Caco-2 (cell line): ENCODE measurements at places on chromosomes 5 and 9.

DNA sequence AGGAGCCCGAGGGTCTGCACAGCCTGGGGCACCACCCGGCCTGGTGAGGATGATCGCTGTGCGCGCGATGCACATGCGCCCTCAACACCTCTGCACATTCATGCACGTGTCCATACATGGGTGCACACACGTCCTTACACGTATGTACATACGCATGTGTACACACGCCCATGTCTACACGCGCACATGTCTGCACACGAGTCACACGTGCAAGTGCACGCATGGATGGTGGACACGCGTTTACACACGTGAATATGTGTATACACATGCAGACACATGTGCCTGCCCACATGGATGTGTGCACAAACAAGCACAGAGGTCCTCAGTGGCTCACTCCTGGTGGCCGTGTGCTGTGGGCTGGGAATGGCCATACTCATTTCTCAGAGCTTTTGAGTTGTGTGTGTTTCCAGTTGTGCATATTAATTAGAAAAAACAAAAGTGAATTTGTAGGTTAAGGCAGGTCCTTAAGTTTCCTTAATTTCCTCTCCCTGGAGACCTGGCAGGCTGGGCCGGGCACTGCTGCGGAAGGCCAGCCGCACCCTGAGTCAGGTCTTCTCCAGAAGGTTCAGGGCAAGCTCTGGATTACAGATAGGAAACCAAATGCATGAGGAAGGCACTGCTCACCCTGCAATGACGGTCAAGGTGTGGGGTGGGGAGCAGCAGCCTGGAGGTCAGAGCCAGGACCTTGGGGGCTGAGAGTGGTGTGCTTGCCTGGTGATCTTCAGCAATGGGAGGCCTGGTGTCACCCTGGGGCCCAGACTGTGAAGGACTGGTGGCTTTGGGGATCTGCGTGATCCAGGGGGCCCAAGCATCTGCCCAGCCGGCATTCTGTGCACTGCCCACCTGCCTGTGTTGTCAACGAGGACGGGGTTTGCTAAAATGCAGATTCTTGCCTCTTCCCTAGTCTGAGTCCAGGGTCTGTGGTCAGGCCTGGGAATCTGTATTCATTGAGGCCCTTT, 1.3 kb upstream of the RNU6ATAC start:
- DNase-seq = peak; percentile 43

DNA sequence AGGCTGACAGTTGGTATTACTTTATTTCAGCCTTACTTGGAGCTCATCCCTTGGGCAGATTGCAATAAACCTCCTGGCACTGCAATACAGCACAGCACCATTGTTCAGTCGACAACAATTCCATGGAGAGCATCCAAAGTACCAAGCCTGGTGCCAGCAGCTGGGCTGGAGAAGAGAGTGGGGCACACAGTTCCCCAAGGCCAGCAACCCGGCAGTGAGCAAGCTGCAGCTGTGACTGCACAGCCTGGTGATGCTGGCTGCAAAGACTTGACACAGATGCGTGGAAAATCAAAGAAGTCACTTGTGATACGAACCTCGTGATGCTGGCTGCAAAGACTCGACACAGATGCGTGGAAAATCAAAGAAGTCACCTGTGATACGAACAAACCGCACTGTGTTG, 125.4 kb downstream of the ATPSCKMT start:
- no peak for DNase-seq

GRCh38 chr5:154371687-154372086, 74.1 kb upstream of the SAP30L start:
- DNase-seq = no peak

GRCh38 chr5:32276173-32276853, 36.4 kb downstream of the MTMR12 start:
- DNase-seq = no peak

DNA sequence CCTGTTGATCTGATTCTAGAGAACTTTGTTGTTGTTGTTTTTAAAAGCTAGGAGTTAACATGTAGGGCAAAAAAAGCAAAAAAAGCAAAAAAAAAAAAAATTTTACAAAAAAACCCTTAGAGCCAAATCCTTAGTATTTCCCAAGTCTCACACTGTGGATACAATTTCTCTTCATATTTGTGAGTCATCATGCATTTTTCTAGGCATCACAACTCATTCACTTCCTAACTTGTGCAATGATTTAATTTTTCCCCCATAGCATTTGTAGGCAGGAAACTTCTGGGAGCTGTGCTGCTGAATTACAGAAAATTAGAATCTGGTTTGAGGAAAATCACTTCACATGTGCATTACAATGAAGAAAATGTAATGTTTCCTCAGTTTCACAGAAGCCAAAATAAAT, 91.9 kb downstream of the MARCHF3 start:
- DNase-seq = no peak

- no peak for DNase-seq
These were observed 318.4 kb upstream of the RIOK2 start for GRCh38 chr5:97501286-97501964.

DNA sequence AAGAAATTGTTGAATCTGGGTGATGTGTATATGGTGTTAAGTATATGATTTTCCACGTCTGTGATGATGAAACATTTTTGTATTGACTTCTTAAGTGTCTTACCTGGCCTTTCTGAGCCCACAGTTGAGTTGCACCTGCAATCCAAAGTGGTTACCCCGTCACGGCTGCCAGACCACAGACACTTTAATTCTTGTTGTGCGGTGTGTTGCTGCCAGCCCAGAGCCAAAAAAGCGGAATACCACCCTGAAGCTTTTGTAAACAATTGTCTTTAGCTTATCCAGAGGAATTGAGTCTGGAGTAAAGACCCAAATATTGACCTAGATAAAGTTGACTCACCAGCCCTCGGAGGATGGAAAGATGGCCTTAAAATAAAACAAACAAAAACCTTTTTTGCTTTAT, 35.1 kb downstream of the MTAP start:
- DNase-seq = no peak

GRCh38 chr9:109379513-109379912, 58.7 kb upstream of the EPB41L4B start:
- DNase-seq = no peak

GRCh38 chr5:151534350-151534749, 56.8 kb downstream of the FAT2 start:
- no peak for DNase-seq

GRCh38 chr5:27908341-27908740, 870.0 kb upstream of the CDH9 start:
- no peak for DNase-seq

GRCh38 chr5:10903786-10904560, 142.9 kb upstream of the DAP start:
- DNase-seq = no peak

DNA sequence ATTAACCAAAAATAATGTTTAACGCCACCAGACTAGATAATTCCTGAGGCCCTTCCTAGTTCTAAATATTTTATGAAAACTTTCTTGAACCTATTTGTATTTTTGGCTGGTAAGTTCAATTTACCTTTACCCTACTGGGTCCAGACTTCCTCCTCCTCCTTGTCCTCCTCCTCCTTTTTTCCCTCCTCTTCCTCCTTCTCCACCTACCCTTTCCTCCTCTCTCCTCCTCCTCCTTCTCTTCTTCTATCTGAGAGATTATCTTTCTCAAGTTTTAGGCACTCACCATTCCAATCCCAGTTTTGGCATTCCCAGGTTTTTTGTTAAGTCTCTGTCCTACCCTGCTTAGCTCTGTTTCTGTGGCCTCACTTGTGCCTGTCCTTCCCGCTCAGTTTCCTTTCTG, 24.7 kb upstream of the RAPGEF1 start:
- no peak for DNase-seq

DNA sequence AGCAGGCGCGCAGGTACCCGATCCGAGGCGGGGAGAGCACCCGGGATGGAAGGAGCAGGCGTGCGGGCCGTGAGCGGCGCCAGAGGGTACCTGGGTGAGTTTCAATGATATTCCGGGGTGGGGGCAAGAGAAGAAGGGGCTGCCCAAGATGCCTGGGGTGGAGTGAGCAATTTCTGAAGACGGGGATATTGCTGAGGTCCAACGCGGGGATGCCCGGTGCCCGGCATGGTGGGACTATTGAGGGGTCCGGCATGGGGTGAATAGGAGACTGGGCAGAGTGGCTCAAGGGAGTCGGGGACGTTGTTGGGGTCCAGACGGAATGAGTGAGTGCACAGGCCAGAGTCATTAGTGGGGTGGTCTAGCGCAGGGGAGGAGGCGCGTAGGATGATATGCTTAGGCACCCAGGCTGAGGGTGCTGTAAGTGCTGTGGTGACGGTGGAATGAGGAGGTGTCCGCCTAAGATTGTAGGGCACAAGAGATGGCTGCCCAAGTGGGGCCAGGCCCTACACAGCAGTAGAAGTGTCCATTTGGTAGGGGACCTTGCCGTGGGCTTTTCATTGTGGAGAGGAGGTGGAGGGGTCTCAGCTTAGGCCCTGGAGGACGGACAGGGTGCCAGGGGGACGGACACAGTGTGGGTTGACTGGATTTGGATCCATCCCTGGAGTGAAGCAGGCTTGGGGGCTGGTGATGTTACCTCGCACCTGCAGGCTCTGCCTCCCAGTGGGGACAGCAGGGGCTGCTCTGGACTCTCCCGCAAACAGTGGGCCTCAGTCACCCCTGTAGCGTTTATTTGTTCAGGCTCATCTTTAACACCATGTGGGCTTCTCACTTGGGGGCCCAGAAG, 719 bp downstream of the MIGA2 start:
- DNase-seq = no peak

- DNase-seq = no peak
These were observed 133.4 kb upstream of the CDH9 start for GRCh38 chr5:27171761-27172261.

DNA sequence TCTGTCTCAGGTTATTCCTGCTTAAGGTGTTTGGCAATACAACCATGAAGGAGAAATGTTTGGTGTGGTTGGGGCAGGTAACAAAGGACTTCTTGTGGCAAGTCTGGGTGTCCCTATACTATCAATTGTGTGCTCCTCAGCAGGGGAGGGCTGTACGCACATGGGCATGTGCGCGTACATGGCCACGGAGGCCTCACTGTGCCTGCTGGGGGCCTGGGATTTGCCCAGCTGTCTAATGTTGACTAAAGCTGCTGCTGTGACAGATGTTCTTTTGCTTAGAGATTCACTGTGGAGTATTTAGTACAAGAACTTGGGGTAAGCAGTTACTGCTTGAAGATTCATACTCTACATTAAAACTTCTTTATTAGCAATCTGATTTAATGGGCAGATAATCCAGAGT, 97.5 kb downstream of the HSPA4 start:
- DNase-seq = no peak

DNA sequence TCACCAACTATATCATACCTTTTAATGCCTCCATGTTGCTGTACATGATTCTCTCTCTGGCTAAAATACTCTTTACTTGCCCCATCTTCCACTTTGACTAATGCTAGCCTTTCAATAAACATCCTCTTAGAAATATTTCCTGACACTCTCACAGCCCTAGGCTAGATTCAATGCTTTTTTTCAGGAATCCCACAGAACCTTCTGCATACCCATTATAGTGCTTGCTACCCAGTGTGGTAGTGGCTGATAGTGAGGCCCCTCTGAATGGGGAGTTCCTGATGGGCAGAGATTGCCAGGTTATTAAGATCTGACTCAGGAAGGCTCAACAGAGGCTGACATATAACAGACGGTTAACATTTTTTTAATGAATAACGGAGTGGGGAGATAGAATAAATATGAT, 11.6 kb downstream of the SSBP2 start:
- no peak for DNase-seq

- DNase-seq = no peak
These were observed 109.0 kb downstream of the MLLT3 start for GRCh38 chr9:20513126-20513913.

GRCh38 chr5:76513476-76513875, 109.7 kb downstream of the F2RL2 start:
- no peak for DNase-seq

GRCh38 chr9:83294816-83295215, 231.9 kb upstream of the RASEF start:
- no peak for DNase-seq

- DNase-seq = peak; percentile 62
These were observed at the start of gene AK8 for GRCh38 chr9:132877824-132878694. Gene AK8, minus strand, starts transcription at chr9:132878284. Its CDS starts 29 bp downstream, at chr9:132878255.

DNA sequence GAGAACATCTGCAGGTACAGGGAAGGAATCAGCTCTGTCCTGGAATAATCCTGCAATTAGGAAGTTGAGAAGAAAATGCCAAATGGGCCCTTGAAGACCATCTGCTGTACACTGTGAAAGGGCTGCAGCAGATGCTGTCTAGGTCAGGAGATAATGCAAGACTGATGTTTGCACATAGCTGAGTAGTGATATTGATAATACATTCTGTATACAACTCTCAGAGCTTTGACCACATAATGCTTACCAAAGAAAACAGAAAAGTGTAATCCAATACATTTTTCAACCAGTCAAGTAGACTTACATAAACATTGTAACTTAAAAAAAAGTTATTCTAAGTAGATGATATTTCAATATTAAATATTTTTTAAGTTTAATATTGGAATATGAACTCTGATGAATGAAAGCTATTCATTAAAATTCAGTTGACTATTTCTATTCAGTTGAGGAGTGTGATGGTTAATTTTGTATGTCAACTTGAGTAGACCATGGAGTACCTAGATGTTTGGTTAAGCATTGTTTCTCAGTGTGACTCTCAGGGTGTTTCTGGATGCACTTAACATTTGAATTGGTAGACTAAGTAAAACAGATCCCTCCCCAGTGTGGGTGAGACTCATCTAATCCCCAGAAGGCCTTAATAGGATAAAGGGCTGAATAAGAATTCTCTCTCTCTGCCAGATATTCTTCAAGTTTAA, 380.1 kb upstream of the PRR16 start:
- DNase-seq = no peak

DNA sequence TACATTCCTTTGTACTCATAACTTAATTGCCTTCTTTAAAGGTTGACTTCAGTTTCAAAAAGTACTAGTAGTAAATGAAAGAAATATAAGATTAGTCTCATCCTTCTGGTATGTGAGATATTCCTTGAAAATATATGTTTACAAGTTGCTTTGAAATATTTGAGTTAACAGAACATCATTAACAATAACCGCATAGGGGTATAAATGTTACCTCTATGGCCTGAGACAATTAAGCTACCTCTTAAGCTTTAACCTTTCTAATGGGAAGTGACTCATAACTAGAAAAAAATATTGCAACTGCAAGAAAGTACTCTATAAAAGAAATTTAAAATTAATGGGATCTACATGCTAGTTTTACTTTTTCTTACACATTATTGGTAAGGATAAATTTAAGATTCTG, 399.0 kb downstream of the CDH10 start:
- DNase-seq = no peak

GRCh38 chr9:93646640-93647178, 70.3 kb downstream of the PHF2 start:
- DNase-seq = no peak

DNA sequence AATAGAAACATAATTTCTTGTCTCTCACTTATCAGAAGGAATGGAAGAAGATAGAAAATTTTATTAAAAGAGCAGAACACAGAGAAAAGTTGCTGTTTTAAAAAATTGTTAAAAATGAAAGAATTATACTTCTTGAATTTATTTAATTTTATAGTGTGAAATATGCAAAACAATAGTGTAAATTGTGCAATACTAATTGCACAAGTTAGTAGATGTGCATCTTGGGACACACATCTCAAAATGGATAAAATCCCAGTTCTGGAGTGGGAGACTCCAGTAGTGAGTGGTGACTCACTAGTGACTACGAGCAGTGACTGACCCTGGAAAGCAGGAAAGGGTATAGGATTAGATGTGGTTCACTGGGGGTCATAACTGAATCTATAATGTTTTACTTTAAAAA, 223.2 kb downstream of the MSX2 start:
- no peak for DNase-seq

GRCh38 chr9:129245276-129245675, 67.2 kb upstream of the IER5L start:
- DNase-seq = no peak

GRCh38 chr9:38036359-38037084, 32.5 kb downstream of the SHB start:
- DNase-seq = no peak
